Activated T-helper 1 cell treated with Interleukin-2 at 50 U/mL for 16 hours (primary cell): ENCODE measurements at places on chromosomes 1 and 21.

DNA sequence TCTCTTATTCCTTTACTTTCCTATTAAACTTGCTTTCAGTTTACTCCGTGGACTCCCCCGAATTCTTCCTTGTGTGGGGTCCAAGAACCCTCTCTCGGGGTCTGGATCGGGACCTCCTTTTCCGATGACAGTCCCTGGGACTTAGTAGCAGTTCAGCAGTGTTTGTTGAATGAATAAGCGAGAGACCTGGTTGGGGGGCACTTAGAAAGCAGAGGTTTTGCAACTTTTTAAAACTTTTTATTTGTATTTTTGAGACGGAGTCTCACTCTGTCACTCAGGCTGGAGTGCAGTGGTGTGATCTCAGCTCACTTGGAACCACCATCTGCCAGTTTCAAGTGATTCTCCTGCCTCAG is 2.1 kb upstream of the ANKRD65 start:
- no peak for DNase-seq

DNA sequence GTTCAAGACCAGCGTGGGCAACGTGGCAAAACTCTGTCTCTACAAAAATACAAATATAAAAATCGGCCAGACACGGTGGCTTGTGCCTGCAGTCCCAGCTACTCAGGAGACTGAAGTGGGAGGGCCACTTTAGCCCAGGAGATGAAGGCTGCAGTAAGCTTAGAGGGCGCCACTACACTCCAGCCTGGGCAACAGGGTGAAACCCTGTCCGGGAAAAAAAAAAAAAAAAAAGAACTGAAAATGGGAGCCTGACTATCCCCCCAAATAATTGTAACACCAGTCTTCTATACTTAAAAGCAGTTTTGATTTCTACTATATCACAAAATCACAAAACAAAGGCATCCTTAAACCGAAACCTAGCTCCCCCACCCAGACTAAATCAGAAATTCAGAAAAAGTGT is 60.3 kb downstream of the CDC42BPA start:
- DNase-seq: no peak

- DNase-seq: no peak
These were observed 12.4 kb downstream of the TMCC2 start for GRCh38 chr1:205240118-205240517.

DNA sequence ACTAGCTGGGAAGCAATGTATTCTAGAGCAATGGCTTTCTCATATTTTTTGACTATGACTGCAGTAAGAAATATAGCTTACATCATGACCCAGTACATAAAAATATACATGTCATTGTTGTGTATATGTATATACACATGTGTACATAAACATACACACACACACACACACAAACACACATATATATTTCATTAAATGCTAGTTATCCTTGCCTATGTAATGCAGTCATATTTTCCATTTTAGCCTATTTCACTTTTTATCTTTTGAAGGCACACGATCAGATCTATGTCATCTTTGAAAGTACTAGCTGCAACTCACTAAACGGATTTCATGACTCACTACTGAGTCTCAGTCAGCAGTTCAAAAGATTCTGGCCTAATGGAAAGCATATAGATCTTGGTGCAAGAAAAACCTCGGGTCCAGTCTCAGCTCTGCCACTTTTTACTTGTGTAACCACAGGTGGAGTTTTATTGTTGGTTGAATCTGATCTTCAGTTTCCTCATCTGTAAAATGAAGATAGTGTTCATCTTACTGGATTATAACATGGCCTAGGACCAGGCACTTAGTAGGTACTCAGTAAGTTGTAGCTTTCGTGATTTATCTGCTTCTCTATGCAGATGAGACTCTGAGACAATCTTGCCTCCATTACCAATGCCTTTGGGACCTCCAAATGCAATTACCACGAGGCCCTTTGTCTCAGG is 325.6 kb downstream of the RRAGC start:
- no peak for DNase-seq

DNA sequence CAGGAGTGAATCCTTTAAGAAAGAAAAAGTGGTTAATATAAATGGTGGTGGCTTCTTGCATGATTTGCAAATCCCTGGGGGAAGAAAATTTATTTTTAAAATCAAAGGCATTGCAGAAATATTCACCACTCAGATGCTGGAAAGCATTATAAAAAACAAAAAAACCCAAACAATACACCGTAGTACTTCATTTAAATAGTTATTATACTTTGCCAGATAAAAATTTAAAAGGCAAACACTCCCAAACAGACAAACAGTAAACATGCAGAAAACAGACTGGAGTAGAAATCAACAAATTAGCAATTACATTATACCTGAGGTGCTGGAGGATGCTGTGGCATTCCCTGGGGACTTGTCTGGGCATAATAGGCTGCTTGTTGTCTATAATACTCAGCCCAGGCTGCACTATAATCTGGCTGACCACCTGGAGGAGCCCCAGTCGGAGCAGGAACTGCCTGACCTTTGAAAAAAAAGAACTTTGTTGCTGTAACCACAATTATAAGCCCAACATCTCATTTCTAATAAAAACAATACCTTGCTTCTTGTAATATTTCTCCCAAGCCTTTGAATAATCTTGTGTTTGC is 29.9 kb downstream of the FUBP1 start:
- DNase-seq: no peak

- DNase-seq: no peak
These were observed 418.6 kb downstream of the MRPL39 start for GRCh38 chr21:25188677-25189079.

GRCh38 chr1:154193821-154194220 is 1.9 kb upstream of the TPM3 start:
- no peak for DNase-seq

- DNase-seq: no peak
These were observed 10.0 kb upstream of the TGFBR3 start for GRCh38 chr1:91895832-91896556.

GRCh38 chr1:29711582-29712283 is 475.4 kb downstream of the PTPRU start:
- DNase-seq: no peak

- no peak for DNase-seq
These were observed 18.8 kb downstream of the RNF220 start for GRCh38 chr1:44423591-44424537.

- DNase-seq: no peak
These were observed 352.4 kb downstream of the NTNG1 start for GRCh38 chr1:107493111-107493716.

DNA sequence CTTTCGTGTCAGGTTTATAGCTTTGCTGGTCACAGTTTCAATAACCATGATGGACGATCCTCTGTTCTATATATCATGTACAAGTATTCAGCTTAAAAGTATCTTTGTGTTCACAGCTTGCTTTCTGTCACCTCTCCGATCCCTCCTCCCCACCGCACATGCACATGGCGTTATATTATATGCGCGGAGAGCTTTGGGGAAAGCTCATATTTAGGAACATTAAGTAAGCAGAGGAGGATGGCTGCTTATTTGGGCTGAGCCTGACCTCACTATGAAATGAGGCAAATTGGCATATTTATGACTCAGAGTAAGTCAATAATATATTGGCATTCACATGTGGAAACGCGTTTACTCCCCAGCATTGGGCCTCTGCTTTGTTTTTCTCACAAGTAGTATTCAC is 360.5 kb downstream of the HLX start:
- DNase-seq: no peak

DNA sequence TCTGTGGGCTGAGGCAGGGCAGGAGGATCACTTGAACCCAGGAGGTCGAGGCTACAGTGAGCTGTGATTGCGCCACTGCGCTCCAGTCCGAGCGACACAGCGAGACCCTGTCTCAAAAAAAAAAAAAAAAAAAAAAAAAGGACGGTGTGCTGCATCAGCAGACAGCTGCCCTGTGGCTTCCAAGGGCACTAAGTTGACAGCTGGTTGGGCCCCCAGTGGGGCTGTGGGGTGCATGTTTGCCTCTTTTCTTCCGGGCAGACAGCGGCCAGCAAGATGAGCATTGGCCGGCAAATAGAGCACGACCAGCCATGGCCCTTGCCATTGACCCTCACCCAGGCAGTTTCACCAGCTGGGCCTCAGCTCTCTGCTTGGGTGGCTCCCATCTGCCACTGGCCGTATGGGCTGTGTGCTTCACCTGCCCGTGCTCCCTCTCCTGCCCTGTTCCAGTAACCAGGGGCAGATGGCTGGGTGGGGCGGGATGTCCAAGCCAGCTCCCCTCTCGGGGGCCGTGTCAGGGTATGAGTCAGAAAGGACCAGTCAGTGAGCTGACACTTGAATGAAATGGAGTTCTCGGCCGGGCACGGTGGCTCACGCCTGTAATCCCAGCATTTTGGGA is 12.3 kb upstream of the SLC25A34 start:
- no peak for DNase-seq

- DNase-seq: no peak
These were observed 18.1 kb downstream of the MAPKAPK2 start for GRCh38 chr1:206702803-206703202.

GRCh38 chr1:95369985-95370690 is 136.1 kb downstream of the RWDD3 start:
- no peak for DNase-seq

DNA sequence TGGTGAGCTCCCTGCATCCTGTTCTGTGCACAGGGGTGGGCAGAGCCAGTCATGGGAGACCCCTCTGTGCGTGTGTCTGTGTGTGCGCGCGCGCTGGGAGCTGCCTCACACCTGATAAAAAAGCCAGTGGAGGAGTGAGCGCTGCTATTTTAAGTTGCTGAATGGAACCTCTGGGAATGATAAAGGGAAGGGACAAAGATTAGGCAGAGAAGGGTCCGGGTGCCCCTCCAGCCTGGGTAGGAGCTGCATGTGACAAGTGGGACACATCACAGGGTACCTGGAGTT is 847 bp downstream of the ADORA1 start:
- no peak for DNase-seq

DNA sequence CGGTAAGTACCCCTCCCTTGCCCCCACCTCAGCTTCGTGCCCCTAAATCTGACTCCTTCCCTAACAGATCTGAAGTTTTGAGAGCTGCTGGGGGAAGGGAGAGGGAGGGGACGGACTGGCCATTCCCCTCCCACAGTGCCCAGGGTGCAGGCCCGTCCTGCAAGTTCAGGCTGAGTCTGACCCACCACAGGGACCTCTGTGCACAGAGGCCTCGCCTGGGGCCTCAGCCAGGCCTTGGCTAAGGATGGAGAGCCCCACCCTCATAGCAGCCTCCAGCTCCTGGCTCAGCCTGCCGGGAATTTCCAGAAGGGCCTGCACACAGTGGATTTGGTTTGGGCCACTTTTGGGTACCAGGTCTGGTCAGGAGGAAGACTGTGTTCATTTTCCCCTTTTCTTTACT is 31.2 kb upstream of the TNFRSF1B start:
- no peak for DNase-seq

- peak; percentile 73 for DNase-seq
These were observed 4.8 kb downstream of the RUNX3 start for GRCh38 chr1:24925082-24925779.

DNA sequence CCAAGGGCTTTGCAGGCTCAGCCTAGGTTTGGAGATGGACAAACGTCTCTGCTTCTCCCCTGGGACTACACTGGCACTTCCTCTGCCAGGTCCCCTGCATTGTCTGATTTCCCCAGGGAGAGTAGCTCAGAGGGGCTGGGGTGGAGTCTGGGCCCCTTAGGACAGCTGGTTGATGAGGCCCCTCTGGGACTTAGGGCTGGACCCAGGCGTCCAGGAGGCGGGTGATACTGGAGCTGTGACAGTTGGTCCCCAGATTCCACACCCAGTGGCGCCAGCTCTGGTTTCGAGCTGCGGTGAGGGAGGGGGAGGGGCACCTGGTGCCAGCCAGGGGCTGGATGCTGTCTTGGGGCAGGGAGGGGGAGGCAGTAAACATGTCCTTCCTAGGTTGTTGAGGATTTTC is 7.4 kb upstream of the MEX3A start:
- no peak for DNase-seq

DNA sequence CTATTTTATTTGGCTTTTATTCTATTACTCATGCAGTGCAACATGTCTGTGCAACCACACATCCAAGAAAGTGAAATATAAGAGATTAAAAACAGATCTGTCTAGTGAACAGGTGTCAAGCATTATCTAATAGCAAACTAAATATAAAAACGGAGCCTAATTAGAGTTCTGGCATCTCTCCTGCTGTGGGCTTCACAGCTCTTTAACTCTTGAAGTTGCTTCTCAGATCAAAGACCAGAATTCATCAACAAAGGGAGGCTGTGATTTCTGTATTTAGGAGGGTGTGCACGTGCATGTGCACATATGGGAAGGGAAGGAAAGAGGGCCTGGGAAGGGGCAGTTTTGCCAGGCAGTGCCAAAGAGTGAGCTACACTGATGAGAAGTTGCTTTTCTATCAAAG is 81.0 kb downstream of the MIS18A start:
- no peak for DNase-seq

DNA sequence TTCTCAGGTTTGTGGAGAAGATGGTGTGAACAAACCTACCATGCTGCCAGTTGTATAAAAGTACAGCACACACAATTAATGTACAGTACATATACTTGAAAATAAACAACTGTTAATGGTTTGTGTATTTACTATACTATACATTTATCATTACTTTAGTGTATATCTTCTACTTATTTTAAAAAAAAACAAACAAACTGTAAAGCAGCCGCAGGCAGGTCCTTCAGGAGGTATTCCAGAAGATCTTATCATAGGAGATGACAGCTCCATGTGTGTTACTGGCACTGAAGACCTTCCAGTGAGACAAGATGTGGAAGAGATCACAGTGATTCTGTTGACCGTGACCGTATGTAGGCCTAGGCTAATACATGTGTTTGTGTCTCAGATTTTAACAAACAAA is 155.7 kb downstream of the COP1 start:
- no peak for DNase-seq

DNA sequence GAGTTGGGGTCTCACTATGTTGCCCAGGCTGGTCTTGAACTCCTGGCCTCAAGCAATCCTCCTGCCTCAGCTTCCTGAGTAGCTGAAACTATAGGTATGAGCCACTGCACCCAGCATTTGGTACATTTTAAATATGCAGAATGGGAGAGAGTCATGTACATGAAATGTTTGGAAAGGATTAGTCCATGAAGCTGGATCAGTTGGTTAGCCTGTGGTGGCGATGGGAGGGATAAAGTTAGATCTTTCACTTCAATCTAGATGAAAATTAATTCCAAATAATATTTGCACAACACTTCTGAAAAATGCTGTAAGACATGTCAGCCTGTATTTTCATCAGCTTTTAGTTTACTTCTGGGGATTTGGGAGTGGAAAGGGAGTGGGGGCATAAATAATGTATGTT is 188.9 kb downstream of the HUNK start:
- no peak for DNase-seq

- no peak for DNase-seq
These were observed 915 bp downstream of the CDC20 start for GRCh38 chr1:43359696-43360095.

- no peak for DNase-seq
These were observed 47.5 kb upstream of the CTPS1 start for GRCh38 chr1:40932006-40932405.
